Fibroblast of skin of right quadriceps (primary cell): ENCODE measurements at places on chromosomes 7 and 10.
A peak's percentile ranks its signal among the peaks of the same experiment; 100 is the strongest.

DNA sequence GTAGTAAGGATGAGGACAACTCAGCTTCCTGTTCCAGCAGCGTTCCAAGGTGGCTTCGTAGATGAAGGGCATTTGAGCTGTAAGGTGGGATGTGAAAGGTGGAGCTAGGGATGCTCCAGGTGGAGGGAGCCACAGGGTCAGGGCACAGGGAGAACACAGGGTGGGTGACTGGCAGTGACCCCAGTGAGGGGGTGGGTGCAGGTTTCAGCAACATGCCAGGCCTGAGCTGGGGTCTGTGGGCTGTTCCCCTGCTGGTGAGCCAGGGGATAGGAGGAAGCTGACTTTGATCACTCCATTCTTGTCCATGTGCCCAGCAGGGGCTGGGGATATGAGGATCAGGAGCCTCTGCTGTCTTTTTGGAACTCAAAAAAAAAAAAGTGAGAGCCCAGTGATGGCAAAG lies 33.2 kb downstream of the CDH23 start:
- DNase-seq, result no peak

DNA sequence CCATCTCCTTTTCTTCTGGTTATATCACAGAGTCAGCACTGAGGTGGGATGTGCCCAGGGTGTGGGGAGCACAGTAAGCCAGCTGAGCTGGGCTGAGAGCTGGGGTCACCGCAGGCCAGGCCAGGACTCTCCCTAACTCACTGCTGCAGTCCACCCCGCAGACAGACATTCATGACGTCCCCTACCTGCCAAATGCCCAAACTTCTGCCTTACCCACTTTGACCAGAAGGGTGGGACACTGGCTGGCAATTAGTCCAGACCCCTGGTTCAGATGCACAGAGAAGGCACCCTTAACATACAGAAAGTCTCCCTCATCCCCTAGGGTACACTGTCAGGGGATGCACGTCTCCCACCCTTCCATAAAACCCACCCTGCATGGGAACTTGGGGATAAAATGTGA lies 2.1 kb downstream of the DRGX start:
- DNase-seq, result no peak

- DNase-seq, result peak; percentile 78
These were observed 35.0 kb upstream of the CPXM2 start for GRCh38 chr10:123926401-123927264.

GRCh38 chr7:126040114-126041045 lies 1110.8 kb upstream of the POT1 start:
- no peak for DNase-seq

DNA sequence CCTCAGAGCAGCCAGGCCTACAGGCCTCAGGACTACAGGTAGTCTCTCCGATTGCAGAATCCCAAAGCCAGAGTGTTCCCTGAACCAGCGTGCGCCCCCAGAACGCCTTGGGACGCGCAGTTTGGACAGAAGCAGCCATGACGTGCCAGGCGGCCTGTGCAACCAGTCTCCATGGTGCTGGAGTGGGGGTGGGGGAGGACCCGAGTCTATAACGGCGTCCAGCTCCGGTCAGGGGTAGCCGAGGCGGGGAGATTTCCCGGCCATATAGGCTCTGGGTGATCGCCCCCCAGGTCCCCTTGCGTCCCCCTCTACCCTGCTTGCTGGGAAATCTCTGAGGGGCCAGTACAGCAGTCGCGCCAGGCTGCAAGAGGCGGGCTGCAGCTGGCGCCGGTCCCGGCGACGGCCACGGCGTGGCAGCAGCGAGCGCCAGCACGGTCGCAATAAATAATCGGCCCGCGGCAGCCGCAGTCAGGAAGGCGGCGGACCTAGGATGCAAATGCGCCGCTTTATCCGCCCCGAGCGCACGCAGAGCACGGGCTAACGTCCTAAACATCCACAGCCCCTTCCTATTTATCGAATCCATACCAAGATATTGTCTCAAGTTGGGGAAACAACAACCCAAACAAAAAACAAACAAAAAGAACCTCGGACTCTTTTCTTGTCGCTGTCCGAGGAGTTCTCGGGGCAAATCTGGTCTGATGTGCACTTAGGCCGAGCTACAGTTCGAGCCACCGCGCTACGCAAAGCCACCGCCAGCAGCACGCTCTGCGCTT lies 1.6 kb downstream of the HOXA3 start:
- peak; percentile 82 for DNase-seq

GRCh38 chr10:35328404-35329037 lies 7.8 kb upstream of the CCNY start:
- peak; percentile 73 for DNase-seq

DNA sequence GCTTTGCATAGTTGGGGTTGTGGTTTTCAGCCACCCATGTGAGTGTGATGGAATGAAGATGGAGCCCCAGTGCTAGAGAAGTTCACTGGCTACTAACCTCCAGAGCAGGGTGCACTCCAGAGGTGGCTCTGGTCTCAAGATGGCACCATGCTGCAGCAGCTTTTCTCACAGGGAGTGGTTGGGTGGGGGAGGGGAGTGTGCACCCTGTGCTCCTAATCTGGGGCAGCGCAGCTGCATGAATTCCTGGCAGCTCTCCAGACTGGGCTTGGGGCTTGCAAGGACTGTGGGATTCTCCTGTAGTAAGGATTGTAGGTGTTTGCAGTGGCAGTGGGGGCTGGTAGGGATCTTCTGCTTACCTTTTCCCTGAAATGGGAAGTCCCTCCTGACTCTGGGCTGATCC lies 23.7 kb downstream of the PHTF2 start:
- DNase-seq, result no peak

GRCh38 chr7:2950578-2950977 lies 93.1 kb downstream of the CARD11 start:
- DNase-seq, result no peak

DNA sequence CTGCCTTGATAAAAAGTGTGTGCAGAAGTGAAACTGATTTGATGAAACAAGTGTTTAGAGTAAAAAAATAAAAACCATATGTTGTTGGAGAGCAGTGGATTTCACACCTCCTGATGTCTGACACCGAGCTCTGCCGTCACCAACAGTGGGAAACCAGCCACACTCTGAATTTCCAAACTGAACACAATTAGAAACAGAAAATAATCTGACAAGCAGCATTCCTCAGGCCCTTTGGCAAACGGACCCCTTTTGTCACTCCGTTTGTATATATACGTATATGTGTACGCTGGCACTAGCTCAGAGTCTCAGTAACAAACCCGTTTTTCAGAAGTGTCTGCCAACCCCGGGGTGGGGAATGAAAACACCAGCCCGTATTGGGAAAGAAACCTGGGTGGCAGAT lies 32.4 kb downstream of the TACC2 start:
- peak; percentile 55 for DNase-seq

DNA sequence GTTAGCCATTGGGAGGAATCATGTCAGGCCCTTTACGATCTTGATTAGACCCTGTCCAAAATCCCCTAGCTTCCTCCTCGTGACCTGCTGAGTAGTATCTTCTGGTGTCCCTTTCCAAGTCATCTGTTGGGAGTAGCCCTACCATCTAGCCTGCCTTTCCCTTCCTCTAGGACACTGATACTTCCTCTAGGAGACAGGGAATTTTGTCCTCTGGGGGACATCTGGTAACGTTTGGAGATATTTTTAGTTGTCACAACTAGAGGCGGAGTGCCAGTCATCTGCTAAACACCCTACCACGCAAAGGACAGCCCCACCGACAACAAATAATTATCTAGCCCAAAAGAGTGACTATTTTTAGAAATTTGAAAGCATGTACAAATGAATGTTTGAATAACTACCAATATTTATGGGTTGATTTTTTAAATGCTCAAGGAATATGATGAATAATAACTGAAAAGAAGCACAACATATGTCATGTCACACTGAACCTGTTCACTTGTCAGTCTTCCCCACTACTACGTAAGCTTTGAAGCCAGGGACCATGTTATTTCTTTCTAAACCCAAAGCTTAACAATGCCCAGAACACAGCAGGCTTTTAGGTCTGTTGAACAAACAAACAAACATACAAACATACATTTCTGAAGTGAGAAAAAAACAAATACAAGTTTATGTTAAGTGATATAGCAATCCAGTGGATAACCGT lies 105.9 kb downstream of the ARHGAP12 start:
- DNase-seq, result no peak
